C1 segment of cervical spinal cord (tissue), 14 donors: ENCODE measurements at places on chromosomes 4 and X.

DNA sequence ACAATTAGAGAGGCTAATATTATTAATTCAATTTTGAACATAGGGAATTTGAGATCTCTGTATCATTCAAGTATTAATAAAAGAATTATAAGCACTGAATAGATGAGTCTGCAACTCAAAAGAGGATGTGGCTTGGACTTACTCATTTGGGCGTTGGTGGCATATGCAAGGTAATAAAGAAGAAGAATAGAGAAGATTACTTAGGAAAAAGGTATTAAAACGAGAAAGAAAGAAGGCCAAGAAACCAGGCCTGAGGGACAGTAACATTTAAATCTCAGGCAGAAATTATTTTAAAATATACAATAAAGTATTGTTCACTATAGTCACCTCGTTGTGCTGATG lies 383.0 kb upstream of the INTU start:
- DNase-seq: no peak

DNA sequence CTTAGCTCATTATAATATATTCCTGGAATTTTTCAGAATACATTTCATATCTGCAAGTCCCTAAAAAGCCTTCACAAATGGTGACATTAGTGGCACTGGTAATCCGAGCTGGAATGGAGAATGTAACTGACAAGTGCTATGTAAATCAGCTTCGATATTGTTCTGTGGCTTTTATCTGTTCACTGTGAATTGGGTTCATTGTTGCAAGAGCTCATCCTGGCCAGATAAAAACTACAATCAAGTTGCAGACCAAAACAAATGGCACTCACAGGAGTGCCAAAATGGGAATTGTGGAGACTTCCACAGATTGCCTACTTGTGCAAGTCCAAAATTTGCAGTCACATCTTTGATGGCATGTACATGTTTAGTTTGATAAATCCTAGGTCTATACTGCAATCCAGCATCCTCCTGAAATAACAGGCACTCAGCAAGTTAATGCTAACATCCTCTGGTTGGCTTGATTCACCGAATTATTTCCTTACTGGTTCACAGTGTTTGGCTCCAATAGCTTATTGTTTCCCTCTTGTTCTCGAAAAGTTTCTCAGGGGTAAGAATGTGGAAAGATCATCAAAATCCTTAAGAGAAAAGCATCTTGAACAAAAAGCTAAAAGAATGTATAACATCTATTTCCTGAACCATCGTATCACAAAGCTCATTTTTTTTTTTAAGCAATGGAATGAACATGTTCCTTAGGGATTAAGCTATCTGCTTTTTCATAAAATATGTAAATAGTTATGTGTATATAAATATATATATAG lies 904.9 kb downstream of the CENPC start:
- DNase-seq: no peak

GRCh38 chrX:67749536-67749935 lies 205.7 kb downstream of the AR start:
- no peak for DNase-seq

DNA sequence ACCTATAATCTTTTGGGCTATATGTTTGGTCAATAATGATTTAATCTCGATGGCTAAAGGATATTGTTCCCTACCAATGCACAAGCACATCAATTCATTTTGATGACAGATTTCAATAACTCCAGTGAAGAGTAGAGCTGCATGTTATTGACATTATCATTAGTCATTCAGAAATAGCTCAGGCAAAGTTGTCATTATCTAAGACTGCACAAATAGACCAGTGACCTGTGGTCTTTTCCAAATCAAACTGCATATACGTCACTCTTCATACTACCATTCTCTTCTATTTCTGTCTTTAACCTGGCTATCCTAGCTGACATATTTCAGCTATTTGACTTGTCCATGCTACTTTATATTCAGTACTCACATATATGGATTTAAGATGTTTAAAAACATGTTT lies 1050.8 kb downstream of the C4orf33 start:
- no peak for DNase-seq

DNA sequence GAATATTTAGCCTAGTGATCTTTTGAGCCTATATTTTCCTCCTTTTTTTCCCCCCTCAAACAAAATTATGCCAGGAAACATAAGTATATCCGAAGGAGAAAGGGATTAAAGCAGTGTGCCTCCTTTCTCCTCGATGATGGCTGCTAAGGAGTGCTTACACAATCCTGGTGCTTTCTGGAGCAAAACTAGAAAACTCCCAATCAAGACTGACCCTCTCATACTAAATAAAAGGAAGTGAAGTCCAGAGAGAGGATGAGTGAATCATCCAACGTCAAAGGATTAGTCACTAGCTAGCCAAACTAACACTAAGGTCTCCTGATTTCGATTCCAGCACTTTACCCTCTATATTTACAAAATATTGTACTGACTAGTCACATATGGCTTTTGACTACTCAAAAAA lies 146.8 kb downstream of the PPP3CA start:
- DNase-seq: no peak

DNA sequence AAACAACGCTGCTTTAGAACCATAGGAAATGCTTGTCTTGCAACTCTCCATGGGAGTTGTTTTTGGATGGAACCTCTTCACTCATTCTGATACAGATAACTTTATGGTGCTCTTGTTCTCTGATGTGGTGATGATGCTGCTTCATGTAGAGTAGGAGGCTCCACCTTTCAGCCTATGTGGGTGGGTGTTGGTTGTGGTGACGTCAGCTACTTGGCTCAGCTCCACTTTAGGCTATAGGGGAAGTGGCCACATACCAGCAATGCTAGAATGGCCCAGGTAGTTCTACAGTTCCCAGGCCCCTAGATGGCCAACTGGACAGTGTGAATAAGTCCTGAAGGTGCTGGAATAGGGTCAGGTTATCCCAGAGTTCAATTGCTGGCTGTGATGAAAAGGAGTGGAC lies 192.1 kb downstream of the TBX22 start:
- no peak for DNase-seq

DNA sequence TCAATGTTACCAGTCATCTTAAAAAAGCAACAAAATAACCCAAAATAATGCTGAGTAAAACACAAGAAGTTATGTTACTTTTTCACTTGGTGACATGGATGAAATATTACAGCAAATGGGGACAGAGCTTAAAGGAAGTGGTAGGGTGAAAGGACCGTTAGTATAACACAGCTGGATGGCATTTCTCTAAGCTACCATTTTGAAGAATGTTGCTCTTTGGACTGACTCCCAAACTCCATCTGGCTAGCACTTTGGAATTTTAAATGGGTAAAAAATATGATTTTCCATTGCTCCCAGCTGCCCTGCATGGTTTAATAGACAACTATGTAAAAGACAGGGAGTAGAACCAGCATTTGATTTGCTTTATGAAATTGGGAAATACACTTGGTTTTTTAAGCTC lies 27.6 kb downstream of the CLCN5 start:
- DNase-seq: no peak

DNA sequence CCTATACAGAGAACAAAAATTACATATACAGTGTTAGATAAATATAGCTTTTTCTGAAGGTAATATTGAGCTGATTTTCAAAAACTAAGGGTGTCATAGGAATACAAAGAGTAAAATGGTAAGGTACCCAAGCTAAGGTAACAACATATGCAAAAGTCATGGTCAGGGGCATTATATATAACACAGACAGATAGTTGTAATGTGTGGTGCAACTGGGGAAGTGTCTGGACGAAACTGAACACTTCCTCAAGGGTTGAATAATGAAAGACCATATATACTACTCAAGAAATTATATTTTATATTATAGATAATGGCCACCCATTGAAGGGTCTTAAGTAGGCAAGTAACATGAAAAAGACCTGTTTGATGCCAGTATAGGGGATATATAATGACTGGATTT lies 262.1 kb upstream of the CXXC4 start:
- DNase-seq: no peak

DNA sequence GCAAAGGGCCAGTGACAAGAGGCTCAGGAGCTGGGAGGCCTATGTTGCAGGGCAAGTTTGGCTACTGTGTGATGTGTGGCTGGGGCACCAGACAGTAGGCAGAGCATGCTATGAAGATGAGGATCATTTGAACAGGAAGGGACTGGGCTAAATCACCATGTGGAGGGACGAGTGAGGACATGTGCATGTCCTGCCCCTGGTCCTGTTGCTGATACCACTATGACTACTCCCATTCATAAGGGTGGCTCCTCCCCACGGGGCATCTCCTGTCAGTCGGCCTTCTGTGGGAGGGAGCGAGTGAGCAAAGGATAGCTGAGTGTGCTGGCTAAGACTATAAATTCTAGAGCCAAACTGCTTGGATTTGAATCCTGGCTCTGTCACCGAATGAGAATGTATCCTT lies 139.2 kb downstream of the TMEM164 start:
- no peak for DNase-seq

DNA sequence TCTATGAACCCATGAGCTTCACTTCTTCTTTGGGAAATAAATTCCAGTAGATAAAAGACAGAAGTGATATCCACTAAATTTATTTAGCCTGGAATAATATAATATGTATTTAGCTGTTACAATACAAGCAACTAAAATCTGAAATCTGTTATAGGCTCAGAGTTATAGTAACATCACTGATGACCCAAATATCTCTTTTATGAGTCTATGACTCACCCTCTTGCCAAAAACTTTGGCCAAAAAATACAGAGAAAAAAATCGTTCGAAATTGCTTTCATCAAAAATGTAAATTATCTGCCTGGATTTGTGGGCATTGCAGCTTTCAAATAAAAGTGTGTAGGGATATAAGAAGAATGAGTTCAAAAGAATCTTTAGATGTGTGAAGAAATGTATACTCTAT lies 89.4 kb upstream of the DKK2 start:
- no peak for DNase-seq

- DNase-seq: no peak
These were observed 117.7 kb downstream of the PPA2 start for GRCh38 chr4:105356194-105356593.

DNA sequence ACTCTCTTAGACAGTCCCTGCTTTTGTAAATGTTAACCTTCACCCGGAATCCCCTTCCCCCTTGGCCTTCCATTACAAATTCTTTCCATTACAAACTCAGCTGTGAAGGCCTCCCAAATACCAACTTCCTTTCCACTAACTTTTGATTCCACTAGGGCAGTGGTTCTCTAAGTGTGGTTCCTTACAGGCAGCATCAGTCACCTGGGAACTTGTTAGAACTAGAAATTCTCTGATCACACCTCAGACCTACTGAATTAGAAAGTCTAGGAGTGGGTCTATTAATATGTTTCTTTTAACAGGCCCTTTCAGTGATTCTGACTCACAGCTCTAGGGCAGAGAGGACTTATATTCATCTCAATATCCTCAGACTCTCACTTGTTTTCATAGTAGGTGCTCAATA lies 19.0 kb upstream of the MRPL1 start:
- DNase-seq: no peak

- DNase-seq: no peak
These were observed 294.1 kb upstream of the SFRP2 start for GRCh38 chr4:154082760-154083535.

DNA sequence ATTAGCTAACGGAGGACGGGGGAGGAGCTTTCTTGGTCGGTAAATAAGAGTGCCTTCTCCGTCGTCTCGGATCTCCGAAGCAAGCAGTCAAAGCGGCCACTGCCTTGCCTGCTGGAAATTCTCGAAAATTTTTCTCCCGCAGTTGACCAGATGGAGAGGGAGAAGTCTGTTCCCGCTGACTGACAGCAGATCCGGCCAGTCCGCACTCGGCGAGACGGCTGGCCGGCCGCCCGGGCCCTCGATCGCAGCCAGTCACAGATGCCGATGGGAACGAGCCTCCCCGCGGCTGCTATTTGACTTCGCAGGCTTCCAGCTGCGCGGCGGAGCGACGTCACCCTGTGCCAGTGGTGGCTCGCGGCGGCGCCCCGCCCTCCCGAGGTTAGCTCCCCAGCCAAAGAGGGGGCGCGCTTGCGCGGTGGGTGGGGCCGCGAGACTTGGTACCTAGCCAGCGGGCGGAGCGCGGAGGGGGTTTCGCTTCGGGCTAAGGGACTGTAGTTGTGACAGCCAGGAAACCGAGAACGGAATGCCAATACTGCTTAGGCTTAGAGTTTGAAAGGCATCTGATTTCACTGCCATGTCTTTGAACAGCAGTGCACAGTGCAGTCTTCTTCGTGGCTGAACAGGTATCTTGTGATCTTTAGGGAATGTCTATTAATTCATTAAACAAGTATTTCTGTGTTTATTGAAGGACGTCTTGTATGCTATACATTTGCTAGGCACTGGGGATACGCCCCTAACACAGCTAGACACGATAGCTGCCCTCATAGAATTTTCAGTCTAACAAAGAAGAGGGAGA lies at the start of gene PPM1K:
PPM1K (minus strand) TSS at position 123 of the 796 bp plus-strand sequence. CDS start 5,978 bp downstream, outside the sequence.
- peak; percentile 97 for DNase-seq

- DNase-seq: no peak
These were observed 13.1 kb downstream of the PI4K2B start for GRCh38 chr4:25246680-25247611.

DNA sequence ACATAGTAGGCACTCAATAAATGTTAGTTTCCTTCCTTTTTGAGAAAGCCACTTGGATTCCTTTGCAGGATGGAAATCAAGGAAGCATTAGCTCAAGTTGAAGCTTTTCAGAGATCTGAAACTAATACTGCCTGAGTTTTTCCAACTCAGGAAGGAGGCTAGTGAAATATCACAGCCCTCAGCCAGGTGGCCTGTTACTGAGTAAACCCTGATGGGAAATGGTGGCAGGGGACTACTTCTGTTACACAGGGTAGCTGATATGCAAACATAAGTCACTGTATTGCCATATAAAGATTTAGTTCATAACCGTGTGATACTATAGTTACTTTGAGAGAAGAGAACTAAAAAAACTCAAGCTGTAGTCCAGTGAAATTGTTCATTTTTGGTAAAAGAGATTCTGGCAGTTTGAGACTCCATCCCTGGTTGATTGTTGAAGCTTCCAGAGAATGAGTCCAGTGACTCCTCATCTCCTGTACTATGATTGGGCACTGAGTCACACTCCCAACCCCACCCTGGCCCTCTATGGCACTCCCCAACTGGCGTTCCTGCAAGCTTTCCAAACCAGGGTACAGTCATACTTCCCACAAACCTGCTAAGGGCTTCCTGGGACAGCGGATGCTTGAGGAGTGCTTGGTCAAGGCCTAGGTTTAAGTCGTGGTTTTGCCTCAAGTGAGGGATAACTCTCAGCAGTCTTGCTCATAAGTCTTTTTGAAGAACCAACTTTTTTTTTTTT lies 81.8 kb downstream of the MID1IP1 start:
- DNase-seq: no peak

GRCh38 chrX:15714529-15714928 lies 23.5 kb upstream of the CA5B start:
- DNase-seq: no peak

DNA sequence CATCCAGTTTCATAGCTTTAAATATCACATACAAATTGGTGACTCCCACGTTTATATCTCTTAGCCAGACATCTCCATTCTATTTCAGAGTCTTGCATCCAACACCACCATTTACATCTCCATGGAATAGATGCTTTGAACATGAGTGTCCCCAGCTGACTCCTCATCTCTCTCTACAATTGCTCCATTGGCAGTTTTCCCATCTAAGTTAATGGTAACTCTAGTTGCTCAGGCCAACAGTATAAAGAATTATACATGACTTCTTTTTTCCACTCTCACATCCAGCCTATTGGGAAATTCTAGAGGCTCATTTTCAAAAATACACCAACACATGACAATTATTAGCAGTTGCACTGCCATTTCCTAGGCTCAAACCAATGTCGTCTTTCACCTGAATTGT lies 388.2 kb downstream of the STIM2 start:
- DNase-seq: no peak

- no peak for DNase-seq
These were observed 19.6 kb downstream of the ACSL1 start for GRCh38 chr4:184806229-184806550.

GRCh38 chr4:32341342-32341741 lies 1621.2 kb downstream of the PCDH7 start:
- DNase-seq: no peak

- DNase-seq: peak; percentile 51
These were observed 1.3 kb upstream of the CITED1 start for GRCh38 chrX:72306851-72307645.
